HuH-7 (cell line): ENCODE measurements at places on chromosomes 16 and 17.

GRCh38 chr17:42772945-42773289 is 332 bp upstream of the VPS25 start:
- no peak for DNase-seq

DNA sequence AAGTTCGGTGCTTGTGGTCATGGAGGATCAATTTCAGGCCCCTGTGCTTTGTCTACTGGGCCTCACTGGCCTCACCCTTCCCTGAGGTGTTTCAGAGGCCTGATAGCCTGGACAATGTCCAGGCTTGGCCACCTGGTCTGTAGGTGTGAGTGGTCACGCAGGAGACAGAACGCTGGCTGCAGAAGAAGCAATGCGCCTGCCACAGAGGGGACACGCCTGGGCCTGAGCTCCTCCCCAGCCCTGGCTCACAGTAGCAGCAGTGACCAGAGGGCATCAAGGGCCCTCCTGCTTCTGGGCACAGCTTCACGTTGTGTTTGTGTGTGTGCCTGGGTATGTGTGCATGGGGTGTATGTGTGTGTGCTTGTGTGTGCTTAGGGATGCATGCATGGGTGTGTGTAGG is 1.9 kb upstream of the PITPNM3 start:
- no peak for DNase-seq

DNA sequence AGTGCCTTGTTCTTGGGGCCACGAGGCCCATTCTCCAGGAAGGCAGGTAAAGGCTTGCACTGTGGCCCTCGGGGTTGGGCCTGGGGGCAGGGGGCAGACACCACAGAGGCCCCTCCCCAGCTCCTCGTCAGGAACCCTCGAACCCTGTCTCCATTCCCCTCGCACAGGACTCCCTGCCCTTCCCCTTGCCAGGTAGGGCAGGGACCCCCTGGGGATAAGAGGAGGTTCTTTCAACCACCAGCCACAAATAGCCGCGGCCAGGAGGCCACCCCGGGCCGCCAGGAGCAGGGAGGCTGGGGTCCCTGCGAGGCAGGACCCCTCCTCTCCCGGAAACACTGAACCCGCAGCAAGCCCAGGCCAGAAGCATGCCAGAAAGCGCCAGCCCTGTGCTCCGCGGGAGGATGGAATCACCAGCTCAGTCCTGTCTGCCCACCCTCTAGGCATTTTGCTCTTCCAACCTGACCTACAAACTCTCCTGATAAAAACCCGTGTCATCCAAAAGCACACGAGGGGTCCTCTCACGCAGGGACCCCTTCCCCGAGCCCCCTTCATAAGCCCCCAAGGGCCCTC is 45.6 kb downstream of the SLC47A1 start:
- no peak for DNase-seq

GRCh38 chr16:30609002-30609925 is 925 bp downstream of the ZNF689 start:
- DNase-seq = peak; percentile 45

DNA sequence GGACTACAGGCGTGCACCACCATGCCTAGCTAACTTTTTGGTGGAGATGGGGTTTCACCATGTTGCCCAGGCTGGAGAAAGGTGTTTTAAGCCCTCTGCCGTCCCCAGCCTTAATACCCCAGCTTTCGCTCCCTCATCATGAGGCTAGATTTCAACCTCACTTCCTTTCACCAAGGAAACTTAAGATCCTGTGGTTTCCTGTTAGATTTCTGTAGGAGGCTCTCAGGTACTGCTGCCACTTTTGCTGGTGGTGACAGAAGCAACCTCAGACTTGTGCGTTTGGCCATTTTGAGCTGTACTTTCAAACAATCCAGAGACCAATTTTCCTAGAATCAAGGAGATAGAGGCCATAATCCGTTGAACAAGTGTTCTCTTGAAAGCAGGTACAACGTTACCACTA is 36.2 kb downstream of the MPHOSPH6 start:
- no peak for DNase-seq

GRCh38 chr17:76676629-76677028 is 33.1 kb upstream of the ST6GALNAC1 start:
- DNase-seq = no peak

- no peak for DNase-seq
Observed at GRCh38 chr17:40025991-40026815, 11.0 kb downstream of the CSF3 start.

- peak; percentile 62 for DNase-seq
Observed at GRCh38 chr17:1713878-1714426, 3.8 kb upstream of the TLCD2 start.

- DNase-seq = no peak
Observed at GRCh38 chr17:49932901-49933300, 36.1 kb upstream of the DLX4 start.

- DNase-seq = no peak
Observed at GRCh38 chr17:81889602-81890001, 1.8 kb downstream of the ALYREF start.

DNA sequence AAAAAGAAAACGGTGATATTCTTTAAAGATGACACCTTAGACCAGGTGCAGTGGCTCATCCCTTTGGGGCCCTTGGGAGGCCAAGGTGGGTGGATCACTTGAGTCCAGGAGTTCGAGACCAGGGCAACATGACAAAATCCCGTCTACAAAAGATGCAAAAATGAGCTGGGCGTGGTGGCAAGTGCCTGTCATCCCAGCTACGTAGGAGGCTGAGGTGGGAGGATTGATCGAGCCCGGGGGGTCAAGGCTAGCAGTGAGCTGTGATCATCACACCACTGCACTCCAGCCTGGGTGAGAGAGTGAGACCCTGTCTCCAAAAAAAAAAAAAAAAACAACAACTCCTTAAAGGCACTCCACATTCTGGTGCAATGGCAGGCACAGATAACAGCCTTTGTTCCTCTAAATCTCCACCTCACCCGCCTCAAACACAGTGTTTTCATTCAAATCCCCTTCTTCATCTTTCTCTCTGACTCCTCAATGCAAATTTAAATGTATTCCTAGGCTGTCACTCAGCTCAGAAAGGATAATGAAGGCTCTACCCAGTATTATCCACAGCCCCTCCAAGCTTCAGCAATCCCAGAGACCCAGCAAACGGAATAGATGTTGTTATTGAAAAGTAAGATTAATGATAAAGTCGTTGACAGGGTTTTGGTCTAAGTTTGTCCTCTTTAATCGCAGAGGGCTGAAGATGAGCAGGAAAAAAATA is 56.2 kb upstream of the CACNG5 start:
- DNase-seq = no peak

GRCh38 chr17:68711858-68712257 is 110.7 kb upstream of the FAM20A start:
- no peak for DNase-seq

DNA sequence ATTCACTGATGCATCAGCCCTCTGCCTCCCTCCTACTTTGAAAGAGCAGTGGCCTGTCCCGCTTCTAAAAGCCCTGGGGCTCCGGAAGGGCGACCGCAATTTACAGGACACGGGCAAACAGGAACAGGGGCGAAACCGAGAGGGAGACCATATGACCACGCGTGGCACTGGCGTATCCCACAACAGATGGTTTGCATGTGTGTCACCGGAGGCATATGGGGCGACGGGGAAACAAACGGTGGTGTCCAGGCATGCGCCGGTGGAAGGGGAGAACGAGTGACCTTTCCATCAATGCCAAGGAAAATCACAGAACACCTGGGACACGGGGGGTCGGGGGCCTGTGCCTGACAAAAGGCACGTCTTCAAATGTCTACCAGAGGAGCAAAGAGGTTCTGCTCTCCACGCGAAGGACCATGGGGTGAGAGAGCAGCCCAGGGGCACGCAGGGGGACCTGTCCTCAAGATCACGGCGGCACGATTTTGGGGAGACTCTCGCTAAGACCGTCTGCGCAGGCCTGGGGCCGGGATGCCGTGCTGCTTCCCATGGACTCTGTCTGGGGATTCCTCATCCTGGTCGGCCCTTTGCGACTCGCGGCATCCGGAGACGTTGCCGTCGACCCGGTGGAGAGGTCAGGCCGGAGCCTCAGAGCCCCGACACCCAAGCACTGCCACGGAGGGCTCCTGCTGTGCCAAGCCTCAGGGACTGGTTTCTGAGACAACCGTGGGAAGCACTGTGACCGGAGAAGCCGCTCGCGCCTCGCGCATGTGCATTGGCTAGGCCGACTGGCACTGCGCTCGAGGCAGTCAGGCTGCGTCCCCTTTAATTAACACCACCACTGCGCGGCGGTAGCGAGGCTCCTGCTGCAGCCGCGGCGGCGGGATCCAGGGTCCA is 12.8 kb upstream of the KCNJ18 start:
- no peak for DNase-seq
